ENCODE measurements at places on chromosomes 6 and 20. TPM values are rescaled to one million over a fixed set of nuclear protein-coding genes. Genes with fewer than 3 reads are reported as not detected.

GRCh38 chr20:57281900-57282299, 15.5 kb upstream of the BMP7 start:
- DNase-seq, result no peak

DNA sequence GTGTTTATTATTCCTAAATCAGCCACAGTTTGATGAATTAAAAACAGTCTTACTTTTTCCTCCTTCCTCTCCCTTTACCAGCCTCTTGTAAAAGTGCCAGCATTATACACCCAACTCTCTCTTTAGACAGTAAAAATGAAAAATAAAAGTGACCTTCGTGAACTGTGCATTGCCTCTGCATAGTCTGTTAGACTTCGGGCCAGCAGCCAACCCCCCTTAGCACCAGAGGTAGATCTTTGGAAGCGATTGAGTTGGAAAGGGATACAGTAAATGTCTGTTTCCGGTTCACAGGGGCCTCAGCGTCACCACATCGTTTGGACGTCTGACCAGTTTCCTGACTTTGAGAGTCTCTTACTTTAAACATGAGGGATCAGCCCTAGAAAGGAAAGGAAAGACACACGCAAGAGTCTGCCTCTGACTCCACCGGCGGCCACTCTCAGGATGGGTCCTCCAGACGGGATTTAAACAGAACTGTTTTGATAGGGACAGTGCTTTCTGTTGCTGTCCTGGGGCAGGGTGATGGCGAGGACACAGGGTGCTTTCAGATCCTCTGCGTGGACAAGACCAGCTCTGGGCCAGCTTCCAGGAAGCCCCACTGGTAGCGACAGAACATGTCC, 206.6 kb upstream of the PREP start:
- DNase-seq, result no peak

- DNase-seq, result no peak
Measured at GRCh38 chr20:58202044-58202443, 26.4 kb downstream of the ANKRD60 start.

The DNAH8 gene
- under 0.01 TPM for total RNA-seq

DNA sequence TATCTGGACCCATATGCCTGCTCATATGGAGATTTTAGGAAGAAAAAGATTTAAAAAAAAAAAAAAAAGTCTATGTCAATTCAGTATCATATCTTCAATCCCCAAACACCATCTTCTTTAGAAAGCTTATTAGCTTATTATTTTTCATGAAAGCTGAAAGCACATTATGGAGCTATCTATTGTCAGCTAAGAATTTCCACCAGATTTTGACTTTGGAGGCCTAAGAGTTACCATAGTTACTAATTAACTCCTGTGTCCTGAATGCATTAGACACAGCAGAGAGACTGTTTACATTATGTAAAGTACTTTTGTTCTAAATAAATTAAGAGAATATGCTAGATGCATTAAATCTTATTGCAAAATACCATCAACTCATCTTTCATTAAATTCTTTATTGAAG, 255.5 kb upstream of the NRSN1 start:
- DNase-seq, result no peak
